H4 (cell line): ENCODE measurements at places on chromosomes 2 and 18. TPM values are rescaled to one million over a fixed set of nuclear protein-coding genes. Genes with fewer than 3 reads are reported as not detected.

DNA sequence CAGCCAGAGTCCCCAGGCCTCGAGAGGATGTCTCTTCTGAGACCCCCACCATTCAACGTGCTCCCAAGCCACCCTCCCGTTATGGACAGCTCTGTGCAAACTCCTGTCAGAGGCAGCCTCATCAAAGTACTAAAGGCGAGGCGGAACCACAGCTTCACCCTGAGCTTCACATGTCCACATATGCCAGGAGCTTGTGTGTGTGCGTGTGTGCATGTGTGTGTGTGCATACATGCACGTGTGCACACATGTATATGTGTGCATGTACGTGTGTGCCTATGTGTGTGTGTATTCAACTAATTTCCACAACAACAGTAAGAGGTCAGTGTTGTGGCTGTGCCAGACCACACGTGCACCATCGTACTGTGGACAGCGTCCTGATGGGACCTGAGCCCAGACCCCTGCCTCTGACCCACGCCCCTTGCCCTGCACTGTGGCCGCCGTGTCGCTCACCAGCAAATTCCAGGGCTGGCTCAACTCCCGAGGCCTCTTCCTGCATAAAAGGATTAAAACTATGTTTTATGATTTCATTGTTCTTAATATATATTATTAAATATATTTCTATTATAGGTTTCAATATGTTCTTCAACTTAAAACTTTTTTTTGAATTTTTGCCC, 444.8 kb downstream of the EIPR1 start:
- no peak for DNase-seq

- no peak for DNase-seq
Measured at GRCh38 chr2:29894822-29895614, 26.4 kb downstream of the ALK start.

GRCh38 chr2:181574321-181574720, 82.6 kb downstream of the CERKL start:
- no peak for DNase-seq

DNA sequence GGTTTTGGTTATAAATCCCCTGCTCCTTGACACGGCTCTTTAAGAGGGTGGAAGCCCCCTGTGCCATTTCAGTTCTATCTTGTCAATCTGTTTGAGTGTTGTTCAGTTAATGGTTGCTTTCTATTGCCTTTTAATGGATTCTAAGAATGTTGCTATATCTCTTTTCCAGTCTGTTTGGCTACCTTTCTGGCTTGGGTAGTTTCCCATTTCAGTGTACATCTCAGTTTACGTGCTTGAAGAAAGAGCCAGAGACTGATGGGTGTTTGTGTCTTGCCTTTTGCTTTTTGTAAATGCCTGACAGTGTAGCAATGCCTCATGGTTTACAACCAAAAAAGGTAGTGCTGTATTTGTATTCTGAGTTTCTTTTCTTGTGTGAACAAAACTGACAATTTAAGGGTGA, 45.3 kb downstream of the SPATS2L start:
- DNase-seq, result no peak

GRCh38 chr18:57920036-57920435, 116.9 kb upstream of the ATP8B1 start:
- no peak for DNase-seq

DNA sequence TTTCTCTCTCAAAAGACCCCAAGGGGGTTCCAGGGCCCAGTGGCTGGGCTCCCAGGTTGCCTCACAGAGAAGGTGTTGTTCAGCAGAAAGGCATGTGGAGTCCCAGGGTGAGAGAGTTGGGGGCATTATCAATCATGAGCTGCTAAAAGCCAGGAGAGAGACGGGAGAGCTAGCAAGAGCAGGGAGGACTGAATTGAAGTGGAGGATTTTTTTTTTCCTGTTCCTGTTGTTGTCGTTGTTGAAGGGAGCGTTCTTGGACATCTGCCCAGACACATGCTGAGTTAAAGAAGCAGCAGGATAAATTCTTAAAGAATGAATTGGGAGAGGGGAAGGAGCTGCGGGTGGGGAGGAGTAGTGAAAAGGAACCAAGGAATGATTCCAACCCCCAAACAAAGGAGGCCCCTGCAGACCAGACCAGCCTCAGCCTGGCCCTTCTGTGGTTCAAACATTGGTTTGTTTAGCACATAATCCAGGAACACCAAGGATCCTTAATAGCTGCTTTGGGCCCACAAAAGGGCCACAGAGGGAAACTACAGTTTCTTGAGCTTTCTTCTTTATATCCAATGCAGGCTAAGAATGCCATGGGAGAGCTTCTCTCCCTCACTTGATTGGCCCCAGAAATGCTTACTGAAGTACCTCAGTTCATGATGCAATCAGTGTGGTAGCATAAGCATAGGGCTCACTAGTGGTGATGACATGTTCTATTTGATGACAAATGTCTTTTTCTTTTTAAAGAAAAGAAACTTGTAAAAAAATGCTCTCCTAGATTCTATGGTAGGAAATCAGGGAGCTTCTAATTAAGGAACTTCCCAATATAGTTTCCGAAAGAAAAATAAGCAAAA, 146.0 kb downstream of the SETBP1 start:
- peak; percentile 88 for DNase-seq

DNA sequence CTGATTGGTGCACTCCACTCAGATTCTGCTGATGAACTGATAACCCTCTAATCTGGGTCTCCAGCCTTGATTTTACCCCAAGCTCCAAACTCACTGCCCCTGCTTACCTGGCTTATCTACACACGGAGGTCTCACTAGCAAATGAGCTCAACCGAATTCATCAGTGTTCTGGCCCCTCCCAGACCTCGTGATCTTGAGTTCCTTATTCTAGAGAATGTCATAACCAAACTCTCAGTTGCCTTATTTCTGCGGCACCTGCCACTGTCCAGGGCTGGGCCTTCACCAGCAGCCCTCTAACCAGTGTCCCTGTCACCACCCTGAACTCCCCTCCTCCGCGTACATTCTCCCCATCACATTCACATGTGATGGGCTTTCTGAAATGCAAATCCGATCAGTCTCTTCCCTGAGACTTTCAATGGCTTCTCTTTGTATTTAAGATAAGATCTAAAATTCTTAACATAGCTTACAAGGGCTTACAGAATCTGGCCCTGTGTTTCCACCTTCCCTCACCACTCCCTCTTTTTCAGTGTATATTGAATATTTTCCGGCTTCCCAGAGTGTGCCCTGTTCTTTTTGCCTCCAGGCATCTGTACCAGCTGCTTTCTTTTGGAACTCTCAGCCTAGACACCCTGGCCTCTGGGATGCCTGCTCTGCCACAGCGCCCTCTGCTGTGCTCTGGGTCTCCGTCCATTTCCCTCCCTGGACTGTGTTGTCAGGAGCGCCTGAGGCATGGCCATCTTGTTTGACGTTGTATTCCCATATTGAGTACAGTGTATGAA, 31.1 kb downstream of the NAB1 start:
- peak; percentile 43 for DNase-seq

DNA sequence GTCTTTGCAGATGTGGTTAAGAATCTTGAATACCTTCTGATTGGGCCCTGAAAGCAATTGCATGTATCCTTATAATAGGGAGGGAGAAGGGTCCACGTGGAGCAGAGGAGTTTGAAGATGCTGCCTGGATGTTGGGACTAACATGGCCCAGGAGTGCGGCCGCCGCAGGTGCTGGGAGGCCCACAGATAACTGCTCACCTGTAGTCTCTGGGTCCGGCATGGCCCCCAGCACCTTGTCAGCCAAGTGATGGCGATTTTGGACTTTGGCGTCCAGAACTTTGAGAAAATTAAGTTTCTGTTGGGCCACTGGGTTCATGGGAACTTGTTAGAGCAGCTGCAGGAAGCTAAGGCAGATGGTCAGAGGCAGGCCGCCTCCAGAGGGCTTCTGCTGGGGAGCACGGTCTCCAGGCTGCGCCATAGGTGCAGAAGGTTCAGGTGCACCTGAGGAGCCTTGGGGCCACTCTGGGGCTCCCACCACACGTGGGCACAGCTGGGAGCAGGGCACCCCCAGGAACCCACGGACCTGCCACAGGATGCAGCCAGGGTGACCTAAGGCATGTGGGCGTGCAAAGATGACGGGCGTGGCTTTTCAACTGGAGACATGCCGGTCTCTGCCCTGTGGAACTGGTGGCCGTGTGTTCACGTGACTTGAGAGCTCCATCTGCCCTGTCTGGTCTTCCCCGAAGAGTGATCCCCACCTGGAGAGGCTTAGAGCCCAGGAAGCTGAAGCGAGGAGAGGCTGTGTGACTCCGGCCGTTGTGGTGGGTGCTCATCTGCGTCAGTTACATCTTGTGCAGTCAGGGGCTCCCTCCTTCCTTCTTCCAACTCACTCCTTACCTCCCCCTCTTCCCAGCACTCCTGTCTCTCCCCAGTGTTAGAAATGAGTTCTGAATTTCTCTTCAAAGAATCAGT, 277.3 kb downstream of the AGAP1 start:
- no peak for DNase-seq

GRCh38 chr2:144704709-144705095, 184.8 kb upstream of the ZEB2 start:
- no peak for DNase-seq

DNA sequence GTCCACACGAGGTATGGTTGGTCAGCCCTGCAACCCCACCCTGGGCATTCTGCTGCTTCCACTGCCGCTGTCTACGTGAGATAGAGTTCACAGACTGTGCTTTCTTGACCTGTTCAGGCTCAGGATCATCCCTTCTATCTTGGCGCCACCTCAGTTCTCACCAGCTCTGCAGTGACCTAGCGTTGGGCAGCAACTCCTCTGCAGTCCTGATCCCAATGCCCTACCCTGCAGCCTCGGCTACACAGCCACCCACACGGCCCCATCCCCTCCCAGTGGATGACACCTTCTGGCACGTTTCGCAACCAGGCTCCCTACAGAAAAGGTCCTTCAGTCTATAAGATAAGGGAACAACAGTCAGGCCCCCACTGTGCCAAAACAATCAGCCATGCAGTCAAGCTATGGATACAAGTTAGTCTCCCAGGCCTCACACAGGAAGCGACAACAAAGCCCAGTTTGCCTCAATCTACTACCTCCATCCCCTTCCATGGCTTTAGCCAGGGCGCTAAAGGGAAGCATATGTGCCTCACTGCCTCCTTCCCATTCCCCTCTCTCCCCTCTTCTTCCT, 317.9 kb upstream of the PKDCC start:
- no peak for DNase-seq

- DNase-seq, result no peak
Measured at GRCh38 chr18:67938660-67939059, 422.1 kb upstream of the DSEL start.

- no peak for DNase-seq
Measured at GRCh38 chr18:57436965-57437333, 1.8 kb downstream of the ONECUT2 start.

DNA sequence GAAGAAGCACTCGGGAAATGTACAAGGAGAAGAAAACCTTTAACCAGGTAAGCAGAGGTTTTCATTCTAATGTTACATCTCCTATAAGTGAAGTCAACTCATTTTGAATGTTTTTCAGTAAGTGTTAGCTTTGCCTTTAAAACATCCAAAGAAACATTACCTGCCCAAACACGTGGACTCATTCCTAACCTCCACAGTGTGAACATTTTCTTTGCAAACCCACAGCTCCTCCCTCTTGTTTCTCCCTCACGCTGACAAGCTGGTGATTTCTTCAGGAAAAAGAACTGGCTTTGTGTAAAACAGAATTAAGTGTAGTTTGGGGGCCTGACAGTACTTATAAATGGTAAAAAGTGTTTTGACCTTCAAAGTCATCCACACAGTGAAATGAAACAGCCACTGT, 72.5 kb downstream of the MTCL1 start:
- no peak for DNase-seq

- DNase-seq, result peak; percentile 83
Measured at GRCh38 chr18:27605107-27605834, 420.2 kb upstream of the CHST9 start.

GORASP2 gene
- 29.8 and 42.3 TPM in 2 replicates for total RNA-seq

CD8A gene
- total RNA-seq, result not detected in 2 replicates

MPHOSPH10 gene
- total RNA-seq, result 21.6 and 27.7 TPM in 2 replicates

RALB gene
- total RNA-seq, result 31.8 and 34.4 TPM in 2 replicates

ADRA2B gene
- 0.10 TPM in 1 of 2 replicates, not detected in the other for total RNA-seq

BMP10 gene
- not detected in 2 replicates for total RNA-seq

MERTK gene
- 0.25 and 0.62 TPM in 2 replicates for total RNA-seq

GALR1 gene
- total RNA-seq, result under 0.01 TPM in 1 of 2 replicates, not detected in the other
